ENCODE measurements at places on chromosomes 16 and 17.

GRCh38 chr17:31744511-31744951, 114.5 kb downstream of the COPRS start:
- DNase-seq: no peak

DNA sequence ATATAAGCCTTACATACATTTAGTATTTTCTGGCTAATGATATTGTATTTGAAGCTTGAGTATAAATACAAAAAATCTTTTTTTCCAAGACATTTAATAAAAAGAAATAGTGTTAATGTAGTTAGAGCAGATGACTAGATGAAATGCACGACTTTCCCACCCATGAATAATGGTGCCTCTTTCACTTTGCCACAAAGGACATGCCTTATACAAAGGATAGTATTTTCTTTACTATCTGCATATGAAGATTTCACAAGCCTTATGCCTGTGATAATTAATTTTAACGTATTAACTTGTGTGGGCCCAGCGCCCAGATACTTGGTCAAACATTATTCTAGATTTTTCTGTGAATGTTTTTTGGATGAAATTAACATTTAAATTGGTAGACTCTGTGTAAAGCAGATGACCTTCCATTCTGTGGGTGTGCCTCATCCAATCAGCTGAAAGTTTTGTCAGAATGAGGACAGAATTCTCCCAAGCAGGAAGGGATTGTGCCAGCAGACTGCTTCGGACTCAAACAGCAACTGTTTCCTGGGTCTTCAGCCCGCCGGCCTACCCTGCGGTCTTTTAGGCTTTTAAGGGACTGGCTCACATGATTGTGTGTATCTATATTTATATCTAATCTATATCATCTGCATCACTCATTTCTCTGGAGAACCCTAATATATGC, 115.4 kb downstream of the USP22 start:
- no peak for DNase-seq

- peak; percentile 37 for DNase-seq
These were observed 58.1 kb downstream of the ZFHX3 start for GRCh38 chr16:72989579-72990551.

DNA sequence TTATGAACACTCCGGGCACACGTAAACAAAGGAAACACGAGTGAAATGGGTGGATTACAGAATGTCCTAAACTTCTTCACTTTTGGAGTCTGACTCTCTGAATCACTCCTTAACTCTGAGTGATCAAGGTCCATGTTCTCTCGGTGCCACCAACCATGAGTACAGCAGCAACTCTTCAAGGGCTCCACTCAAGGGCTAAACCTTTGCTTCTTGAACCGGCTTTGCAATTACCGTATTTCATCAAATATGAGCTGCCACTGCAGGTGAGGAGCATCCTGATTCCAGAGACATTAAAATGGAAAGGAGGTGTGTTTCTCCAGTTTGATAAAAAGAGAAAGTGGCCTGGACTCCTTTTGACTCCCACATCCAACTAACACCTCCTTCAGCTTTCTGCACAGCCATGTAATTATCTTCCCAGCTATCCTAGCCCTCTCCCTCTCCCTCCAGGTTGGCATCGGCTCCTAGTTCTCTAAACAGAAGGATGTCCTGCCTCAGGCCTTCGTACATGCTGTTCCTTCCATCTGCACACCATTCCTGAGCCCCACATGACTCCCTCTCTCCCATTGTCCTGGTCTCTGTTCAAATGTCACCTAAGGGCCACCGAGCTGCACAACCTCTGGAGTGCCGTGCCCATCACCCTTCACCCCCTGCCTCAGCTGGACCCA, 61.4 kb downstream of the ZDHHC7 start:
- DNase-seq: no peak

DNA sequence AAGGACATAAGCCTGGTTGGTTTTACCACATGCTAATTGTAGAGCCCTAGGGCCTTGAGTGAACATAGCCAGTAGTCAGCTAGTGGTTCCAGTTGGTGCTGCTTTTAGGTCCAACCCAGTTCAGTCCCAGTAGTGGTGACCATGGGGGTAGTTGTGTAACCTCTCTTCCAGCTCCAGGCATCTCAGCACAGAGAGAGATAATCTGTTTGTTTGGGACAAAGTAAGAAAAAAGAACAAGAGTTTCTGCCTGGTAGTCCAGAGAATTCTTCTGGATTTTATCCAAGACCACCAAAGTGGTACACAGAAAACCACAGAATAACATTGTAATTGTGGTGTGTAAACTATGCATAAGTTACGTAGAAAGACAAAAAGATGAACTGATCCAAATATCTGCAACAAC, 5.2 kb upstream of the CCL13 start:
- no peak for DNase-seq

DNA sequence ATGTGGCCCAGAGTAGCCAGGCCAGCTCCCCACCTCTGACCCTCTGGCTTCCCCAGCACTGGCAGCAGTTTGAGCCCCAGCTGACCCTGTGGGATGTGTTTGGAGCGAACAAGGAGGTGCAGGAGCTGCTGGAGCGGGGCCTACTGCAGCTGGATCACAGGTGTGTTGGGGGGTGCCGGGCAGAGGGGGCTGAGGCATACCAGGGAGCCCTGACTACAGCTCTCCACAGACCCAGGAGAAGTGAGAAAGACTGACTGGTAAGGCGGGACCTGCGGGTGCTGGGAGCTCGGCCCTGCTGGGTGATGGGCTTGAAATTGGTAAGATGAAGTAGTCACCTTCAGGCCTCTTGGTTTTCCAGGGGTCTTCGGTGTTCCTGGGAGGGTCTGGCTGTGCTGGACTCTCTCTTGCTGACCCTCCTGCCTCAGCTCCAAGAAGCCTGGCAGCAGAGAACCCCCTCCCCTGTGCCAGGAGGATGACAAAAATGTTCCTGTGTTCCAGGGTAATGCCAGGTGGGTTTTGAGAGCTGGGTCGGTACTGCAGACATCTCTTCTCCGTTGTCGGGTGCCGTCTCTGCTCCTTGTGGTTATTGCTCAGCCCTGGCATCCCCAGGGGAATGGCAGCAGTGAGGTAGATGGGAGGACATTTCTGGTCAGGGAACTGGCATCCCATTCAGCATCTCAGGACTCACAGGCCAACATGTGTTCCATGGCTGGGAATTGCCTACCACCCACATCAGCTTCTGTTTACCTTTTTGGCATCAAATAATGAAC, 5.9 kb downstream of the RSAD1 start:
- no peak for DNase-seq

GRCh38 chr16:1081734-1082265, 9.3 kb downstream of the SSTR5 start:
- DNase-seq: no peak

DNA sequence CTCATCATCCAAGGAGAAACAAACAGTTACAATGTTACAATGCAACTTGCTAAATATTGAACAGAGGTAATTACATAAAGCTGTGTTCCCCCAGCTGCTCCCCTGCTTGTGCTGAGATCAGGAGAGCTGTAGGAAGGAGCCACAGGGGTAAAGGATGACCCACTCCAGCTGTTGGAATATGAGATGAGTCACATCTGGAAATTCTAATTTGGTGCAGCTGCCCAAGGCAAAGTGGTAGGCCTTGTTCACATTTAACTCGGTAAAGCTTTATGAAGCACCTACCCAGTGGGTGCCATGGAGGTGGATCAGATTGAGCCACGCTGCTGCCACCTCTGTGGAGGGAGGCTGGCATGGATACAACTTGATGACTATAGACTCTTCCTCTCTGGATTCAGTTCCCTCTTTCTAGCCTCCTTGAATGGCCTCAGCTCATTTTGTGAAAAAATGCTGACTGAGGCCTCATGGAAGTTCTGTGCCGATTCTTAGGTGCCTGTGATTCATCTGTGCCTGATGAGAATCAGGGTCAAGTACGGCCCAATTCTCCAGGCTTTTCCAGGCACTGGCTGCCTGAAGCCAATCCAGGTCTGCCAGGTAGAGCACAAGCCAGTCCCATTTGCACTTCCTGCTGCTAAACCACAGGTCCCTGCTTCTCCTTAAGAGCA, 7.4 kb downstream of the ZNF689 start:
- peak; percentile 68 for DNase-seq

DNA sequence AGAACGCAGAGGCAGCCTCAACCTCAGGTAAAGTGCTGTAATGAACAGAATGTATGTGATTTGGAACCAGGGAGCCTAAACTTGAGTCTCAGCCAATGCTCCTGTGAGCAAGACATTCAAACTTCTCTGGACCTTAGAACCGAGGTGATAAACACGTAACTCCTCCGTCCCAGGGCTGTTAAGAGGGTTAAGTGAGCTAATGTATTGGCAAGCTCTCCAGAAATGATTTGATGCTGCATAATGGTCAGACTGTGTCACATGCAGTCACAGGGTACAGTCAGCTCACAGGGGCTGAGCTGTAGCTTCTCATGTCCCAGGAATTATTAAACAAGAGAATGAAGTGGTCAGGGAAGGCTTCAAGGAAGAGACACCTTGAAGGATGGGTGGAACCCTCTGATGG, 10.0 kb upstream of the SLC4A1 start:
- DNase-seq: no peak

DNA sequence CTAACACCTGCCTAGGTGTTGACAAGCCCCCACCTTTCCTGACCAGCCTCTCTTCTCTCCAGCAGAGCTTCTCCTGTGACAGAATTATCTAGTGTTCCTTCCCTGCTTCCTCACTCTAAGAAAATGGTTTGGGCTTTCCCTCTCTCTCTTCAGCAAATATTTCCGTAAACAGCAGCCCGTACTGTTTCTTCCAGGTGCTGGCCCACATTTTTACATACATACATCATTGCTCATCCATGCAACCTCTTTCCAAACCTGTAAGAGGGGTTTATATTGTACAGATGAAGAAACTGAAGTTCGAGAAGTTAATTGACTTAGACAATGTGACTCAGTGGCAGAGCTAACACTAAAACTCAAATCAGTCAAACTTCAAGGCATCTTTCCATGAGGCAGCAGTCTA, 569 bp upstream of the TEKT3 start:
- DNase-seq: no peak

DNA sequence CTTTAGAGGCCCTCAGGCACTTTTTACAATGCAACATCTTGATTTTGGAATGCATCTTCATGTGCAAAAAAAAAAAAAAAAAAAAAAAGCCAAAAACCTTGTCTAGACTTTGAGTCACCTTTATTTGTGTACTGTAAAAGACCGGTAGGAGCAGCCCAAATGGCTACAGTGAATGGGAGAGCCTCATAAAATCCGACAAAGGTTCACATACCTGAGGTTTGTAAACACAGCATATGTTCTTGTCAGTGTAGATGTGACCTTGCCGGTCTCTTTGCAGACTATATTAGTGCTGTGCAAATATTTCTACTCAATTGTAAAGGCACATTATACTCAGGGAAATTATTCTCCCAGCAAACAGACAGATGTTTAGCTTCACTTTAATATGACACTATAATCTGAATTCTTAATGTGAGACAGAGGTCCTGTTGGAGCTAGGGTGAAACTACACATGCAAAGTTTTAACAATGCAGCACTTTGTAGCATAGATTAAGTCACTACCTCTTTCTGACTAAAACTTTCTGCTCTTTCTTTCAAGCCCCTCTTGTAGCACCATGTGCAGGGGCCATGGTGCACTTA, 211.3 kb downstream of the CA10 start:
- DNase-seq: no peak

DNA sequence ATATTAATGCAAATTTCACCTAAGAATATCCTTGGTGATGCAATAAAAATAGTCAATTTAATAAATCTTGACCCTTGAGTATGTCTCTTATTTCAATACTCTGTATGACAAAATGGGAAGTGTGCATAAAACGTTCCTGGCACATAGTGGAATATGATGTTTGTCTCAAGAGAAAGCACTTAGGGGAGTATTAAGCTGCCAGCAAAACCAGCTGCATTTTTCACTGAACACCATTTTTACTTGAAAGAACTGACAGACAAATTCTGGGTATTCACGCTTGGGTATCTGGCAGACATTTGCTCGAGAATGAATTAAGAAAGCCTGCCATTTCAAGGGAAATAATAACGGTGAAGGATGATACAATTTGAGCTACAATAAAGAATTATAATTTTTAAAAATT, 364.8 kb downstream of the SOX9 start:
- DNase-seq: no peak

DNA sequence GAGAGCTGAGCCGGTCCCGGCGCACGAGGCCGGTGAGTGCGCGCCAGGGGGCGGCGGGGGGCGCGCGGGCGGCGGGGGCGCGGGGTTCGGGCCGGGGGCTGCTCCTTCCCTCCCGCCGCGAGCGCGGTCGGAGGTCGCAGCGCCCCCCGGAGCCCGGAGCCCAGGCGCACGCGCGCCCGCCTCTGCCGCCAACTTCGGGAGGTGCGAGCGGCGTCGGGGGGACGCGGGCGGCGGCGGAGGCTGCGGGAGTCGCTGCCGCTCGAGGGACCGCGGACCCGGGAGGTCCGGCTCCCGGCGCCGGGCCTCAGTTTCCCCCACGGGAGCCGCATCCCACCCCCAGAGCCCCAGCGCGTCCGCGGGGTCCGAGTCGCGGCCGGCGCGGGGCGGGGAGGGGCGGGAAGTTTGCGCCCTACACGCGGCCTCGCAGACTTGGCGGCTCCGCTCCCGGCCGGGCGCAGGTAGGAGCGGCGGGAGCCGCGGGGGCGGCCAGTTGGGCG, at the start of gene PRR35:
TSS of gene PRR35 (plus strand) at position 191 of the 497 bp plus-strand sequence. CDS start 2,901 bp downstream, outside the sequence.
- no peak for DNase-seq

GRCh38 chr17:27743281-27743885, 56.9 kb downstream of the NOS2 start:
- peak; percentile 76 for DNase-seq

- DNase-seq: peak; percentile 68
These were observed 488 bp downstream of the TFAP4 start for GRCh38 chr16:4272114-4272956.

DNA sequence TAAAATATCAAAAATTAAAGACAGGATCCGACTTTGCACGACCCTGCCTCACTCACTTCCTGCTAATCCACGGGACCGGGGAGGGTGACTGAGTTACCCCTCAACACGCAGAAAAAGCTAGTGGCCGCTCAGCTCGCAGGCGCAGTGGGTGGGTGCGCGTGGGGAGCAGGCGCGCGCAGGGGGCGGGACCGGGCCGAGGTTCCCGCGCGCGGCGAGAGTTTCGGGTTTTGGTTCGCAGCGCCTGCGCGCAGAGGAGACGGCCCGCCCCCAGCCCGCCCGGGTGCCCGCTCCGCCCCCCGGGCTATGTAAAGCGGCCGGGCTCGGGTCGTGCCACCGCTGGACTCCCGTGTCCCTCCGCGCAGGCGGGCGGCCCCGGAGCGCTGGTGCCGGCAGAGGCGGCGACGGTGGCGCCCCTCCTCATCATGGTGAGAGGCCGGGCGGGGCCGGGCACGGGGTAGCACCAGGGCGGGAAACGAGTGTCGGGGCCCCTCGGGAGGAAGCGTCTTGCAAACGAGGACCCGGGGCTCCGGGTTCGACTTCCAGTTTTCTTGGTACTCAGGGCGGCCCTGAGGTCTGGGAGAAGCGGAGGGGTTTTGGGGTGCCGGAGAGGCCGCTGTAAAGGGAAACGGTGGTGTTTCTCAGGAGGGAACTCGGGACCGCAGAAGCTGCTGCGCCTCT, at the start of gene CNP:
TSS of gene CNP (plus strand) at position 333 of the 678 bp plus-strand sequence. CDS start at position 423, 90 bp downstream.
- peak; percentile 95 for DNase-seq

GRCh38 chr16:74556375-74556922, 50.5 kb downstream of the GLG1 start:
- no peak for DNase-seq

- peak; percentile 72 for DNase-seq
These were observed 65.9 kb downstream of the EMP2 start for GRCh38 chr16:10514369-10515055.

Data from inflammatory macrophage treated with lipopolysaccharide for 4 hours (primary cell).